ENCODE measurements at places on chromosomes 1 and 21.

DNA sequence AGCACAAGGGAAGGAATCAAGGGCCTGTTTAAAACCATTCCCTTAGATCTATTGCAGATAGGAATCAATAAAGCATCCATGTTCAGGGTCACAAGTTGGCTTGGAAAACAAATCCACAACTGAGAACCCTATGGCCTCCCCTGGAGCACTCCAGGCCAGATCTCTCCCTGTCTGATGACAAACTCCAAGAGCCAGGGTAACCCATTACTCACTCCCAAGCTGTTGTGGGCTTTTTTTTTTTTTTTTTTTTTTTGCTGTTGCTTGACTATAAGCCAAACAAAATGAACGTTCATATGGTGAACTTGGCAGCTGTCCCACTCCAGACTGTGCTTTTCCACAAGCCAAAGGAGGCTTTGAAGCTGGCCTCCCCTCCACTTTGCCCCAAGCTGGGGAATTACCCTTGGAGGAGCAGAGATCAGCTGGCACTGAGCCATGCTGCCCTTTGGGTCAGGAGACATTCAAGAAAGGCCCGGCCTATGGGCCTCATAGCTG is 35.7 kb upstream of the VAV3 start:
- H3K4me3 ChIP-seq, result no peak overlapping the region
- H3K27ac ChIP-seq, result no peak overlapping the region
- H3K27me3 ChIP-seq, result no peaks in the 10 kb centered on the region
- DNase-seq, result peak; percentile 95

DNA sequence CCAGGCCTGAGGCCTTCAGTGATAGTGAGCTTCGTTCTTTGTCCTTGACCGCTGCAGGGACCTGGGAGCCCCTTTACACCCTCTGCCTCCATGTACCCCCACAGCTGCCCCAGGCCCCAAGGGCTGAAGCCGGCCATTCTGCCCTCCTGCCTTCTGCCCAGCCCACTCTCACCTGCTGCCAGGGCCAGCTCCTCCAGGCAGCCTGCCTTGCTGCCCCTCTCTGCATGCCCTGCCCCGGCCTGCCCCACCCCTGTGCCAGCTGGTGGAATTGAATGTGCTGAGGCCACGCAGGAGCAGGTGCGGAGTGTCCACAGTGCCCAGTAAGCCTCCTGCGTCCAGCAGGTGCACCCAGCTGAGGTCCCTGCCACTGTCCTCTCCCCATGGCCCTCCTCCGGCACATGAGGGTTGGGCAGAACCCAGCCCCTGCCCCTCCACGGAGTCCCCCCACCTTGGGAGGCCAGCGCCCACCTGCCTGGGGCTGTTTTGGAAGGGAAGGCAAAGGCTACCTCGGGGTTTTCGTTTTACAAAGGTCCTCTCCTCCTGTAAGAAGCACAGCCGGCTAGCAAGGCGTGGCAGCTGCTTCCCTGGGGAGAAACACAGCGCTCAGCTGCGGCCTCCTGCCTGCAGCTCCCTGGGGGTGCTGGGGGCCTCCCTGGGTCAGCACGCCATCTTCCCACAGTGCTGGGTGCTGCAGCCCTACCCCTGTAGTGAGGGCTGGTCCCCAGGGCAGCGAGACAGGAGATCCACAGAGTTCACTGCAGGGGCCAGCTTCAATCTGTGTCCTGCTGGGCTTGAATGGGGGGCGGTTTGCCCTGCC is 21.0 kb downstream of the MMEL1 start:
- DNase-seq, result no peak
- H3K36me3 ChIP-seq, result no peaks in the 10 kb centered on the region
- no peaks in the 10 kb centered on the region for H3K27me3 ChIP-seq

DNA sequence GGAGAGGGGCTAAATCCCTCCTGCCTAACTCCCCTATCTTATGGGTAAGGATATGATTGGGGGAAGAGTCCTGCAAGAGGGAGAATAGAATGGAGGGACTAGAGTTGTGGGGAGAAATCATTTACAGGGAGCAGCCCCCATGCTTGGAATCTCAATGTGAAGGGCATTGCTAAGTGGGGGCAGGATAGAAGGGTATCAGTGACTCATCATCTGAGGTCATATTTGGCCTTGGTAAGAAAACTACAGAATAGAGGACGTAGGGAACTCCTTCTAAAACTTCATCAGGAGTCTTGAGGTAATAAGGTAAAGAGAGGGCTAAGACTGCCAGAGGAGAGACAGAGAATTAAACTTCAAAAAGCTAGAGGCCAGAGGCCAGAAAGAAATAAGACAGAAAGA is 487 bp downstream of the HJV start:
- no peaks in the 10 kb centered on the region for H3K36me3 ChIP-seq
- H3K27ac ChIP-seq, result no peak overlapping the region
- H3K4me1 ChIP-seq, result no peaks in the 10 kb centered on the region
- no peak overlapping the region for H3K4me3 ChIP-seq
- no peak for DNase-seq

DNA sequence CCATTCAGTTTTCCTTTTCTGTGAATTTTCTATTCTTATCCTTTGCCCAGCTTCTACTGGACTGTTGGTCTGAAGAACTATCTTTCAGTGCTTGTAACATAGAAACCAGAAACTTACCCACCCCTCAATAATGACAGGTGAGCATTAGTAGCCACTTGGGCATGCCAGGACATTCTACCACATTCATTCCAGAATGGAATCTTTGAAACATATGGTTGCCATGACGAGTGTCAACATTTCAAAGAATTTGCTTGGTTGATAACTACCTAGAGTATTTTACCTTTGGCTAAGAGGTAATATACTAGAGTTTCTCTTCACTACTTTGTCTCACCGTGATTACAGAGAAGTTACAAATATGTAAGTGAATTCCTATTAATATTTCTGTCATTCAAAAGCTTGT is at the start of gene MROH9:
Gene MROH9 (plus strand): TSS at position 304 of the 400 bp plus-strand sequence. CDS start 10,023 bp downstream, outside the sequence.
- DNase-seq, result no peak
- no peak within 1 kb of the TSS for H3K27ac ChIP-seq
- no peaks in the 10 kb centered on the region for H3K36me3 ChIP-seq
- H3K27me3 ChIP-seq, result no peaks in the 10 kb centered on the region
- no peaks in the 10 kb centered on the region for H3K4me1 ChIP-seq
- H3K4me3 ChIP-seq, result no peak within 1 kb of the TSS

DNA sequence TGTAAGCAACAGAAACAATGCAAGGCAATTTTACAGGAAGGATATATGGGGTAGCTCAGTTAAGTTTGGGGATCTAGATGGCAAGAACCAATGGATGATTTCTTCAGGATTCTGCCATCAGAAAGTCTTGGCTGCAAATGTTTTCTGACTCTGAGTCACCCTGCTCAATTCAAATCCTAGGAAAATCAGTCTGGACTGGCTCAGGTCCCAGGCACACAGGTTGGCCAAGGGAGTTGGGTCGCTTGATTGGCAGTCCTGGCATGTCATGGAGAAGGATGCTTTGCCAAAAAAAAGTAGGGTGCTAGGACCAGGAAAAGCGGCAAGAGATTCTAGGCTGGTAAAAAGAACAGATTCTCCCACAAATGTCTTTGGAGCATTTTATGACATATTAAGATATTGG is 28.9 kb upstream of the S1PR1 start:
- H3K36me3 ChIP-seq, result no peaks in the 10 kb centered on the region
- no peak for DNase-seq
- H3K4me1 ChIP-seq, result no peaks in the 10 kb centered on the region
- H3K27me3 ChIP-seq, result no peaks in the 10 kb centered on the region

GRCh38 chr1:7518411-7518810 is 252.7 kb upstream of the VAMP3 start:
- peaks cover 3% of the 10 kb centered on the region for H3K27me3 ChIP-seq
- no peaks in the 10 kb centered on the region for H3K4me1 ChIP-seq
- no peak overlapping the region for H3K4me3 ChIP-seq
- no peaks in the 10 kb centered on the region for H3K36me3 ChIP-seq
- no peak for DNase-seq
- H3K27ac ChIP-seq, result no peak overlapping the region

- no peaks in the 10 kb centered on the region for H3K4me1 ChIP-seq
- H3K4me3 ChIP-seq, result no peak overlapping the region
- no peaks in the 10 kb centered on the region for H3K36me3 ChIP-seq
- no peak for DNase-seq
Observed at GRCh38 chr1:6753320-6754140, 31.7 kb upstream of the CAMTA1 start.

GRCh38 chr1:59193443-59194093 is 103.3 kb upstream of the FGGY start:
- H3K27ac ChIP-seq, result no peak overlapping the region
- no peaks in the 10 kb centered on the region for H3K4me1 ChIP-seq
- DNase-seq, result no peak
- no peak overlapping the region for H3K4me3 ChIP-seq
- H3K27me3 ChIP-seq, result no peaks in the 10 kb centered on the region
- H3K36me3 ChIP-seq, result no peaks in the 10 kb centered on the region
